ENCODE measurements at places on chromosomes 3 and 15.

DNA sequence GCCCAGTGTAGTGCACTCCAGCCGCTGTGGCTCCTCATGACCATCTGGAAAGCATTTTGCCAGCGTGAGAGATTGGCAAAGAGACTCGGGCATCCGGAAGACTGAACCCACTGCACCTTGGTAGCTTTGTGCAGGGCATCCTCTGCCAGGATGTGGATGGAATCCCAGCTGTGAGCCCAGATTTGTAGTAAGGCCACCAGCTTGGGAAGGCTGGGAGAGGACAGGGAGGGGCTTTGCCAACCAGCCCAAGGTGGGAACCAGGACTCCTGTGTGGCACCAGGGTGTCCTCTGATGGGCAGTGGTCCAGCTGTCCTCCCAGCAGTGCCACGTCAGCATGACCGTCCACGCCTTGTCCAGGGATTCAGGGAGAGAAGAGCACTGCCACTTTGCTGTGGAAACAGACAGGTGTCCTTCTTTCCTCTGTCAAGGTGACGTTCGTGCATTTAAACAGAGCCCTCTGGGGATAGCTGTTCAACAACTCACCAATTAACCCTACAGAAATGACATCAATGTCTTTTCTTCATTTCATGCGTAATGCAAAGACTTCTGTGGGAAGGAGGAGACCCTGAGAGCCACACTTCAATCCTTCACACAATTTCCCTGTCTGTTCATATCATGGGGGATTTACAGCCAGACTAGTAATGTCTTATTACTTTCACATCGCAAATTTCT, 19.1 kb downstream of the KLF15 start:
- no peak overlapping the region for H3K4me3 ChIP-seq
- peaks cover 6% of the 10 kb centered on the region for H3K27me3 ChIP-seq
- no peaks in the 10 kb centered on the region for H3K4me1 ChIP-seq
- H3K36me3 ChIP-seq: no peaks in the 10 kb centered on the region
- H3K27ac ChIP-seq: no peak overlapping the region

DNA sequence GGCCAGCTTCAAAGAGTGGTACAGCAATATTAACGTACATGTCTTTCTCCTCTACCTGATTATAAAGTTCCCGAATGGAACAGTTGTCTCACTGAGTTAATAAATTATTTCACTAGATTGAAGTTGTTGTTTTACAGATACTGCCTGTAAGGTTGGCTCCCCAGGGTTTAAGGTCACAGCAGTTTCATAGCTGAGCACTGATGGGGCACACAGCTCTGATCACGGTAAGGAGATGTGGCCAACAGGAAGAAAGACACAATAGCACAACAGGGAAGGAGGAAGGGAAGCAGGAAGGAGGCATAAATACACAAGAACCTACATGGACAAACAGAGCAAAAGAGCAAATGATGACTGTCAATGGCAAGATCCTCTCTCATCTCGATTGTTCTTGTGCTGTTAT, 215.6 kb downstream of the WNT5A start:
- no peak for DNase-seq
- no peak overlapping the region for H3K4me3 ChIP-seq

GRCh38 chr3:22593638-22594037, 609.5 kb upstream of the UBE2E2 start:
- DNase-seq: no peak
- no peaks in the 10 kb centered on the region for H3K27me3 ChIP-seq
- H3K4me3 ChIP-seq: no peak overlapping the region
- no peak overlapping the region for H3K27ac ChIP-seq

- H3K4me3 ChIP-seq: no peak overlapping the region
- H3K27me3 ChIP-seq: no peaks in the 10 kb centered on the region
- H3K4me1 ChIP-seq: no peaks in the 10 kb centered on the region
- no peaks in the 10 kb centered on the region for H3K36me3 ChIP-seq
Observed at GRCh38 chr3:73664389-73664788, 39.6 kb upstream of the PDZRN3 start.

DNA sequence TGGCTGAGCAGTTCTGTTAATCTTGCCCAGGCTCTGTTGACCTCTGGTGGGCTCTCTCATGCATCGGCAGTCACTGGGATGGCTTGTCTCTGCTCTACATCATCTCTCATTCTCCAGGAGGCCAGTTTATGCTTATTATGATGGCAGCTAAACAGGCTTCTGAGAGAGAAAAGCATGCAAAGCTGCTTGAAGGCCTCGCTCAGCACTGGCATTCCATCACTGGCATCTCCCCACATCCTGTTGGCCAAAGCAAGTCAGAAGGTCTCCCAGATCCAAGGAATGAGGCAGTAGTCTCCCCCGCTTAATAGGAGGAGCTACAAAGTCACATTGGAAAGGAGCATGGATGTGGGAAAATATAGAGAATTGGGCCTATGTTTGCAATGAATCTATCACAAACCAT, 212.6 kb downstream of the ZNF621 start:
- DNase-seq: no peak
- peaks cover 4% of the 10 kb centered on the region for H3K27me3 ChIP-seq
- no peak overlapping the region for H3K4me3 ChIP-seq
- no peak overlapping the region for H3K27ac ChIP-seq
- H3K4me1 ChIP-seq: no peaks in the 10 kb centered on the region
- H3K36me3 ChIP-seq: no peaks in the 10 kb centered on the region
